HCT116 (cell line): ENCODE measurements at places on chromosomes 5 and 9. TPM values are rescaled to one million over a fixed set of nuclear protein-coding genes. Genes with fewer than 3 reads are reported as not detected.

GRCh38 chr5:135434591-135435466 lies 12.3 kb downstream of the DCANP1 start:
- DNase-seq = no peak

Gene C1QTNF2
- total RNA-seq = 0.15 TPM

Gene ELL2
- 29.8 TPM for total RNA-seq

DNA sequence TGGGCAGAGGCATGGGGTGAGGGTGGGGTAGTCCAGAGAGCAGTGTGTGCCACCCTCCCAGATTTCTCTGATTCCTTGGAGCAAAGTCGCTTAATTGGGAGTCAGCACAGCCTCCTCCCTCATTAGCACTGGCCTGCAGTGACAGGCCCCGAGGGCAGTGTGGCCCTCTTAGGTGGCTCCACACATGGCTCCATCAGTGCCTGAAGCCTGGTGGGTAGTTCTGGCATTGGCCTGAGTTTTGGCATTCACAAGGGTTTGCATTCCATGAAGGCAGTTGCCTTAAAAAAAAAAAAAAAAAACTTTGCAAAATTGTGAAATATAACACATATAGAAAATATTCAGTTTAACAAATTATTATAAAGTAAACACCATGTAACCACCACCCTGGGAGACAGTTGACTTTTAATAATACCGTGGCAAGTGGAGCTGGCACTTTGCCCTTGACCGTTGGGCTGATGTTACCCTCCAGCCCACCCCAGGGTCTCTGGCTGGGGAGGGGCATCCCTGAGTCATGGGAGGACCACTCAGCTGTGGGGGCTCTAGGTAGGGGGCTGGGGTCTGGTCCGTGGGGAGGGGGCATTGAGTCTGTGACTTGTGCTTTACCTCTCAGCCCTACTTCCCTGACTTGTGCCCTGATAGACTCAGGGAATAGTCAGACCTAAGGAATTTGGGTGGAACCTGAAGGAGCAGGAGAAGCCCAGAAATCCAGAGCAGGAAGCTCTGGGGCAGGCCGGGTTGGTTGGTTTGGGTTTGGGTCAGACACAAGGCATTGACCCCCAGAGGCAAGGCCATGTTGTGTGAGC lies 51.3 kb upstream of the PITX1 start:
- peak; percentile 6 for DNase-seq

DNA sequence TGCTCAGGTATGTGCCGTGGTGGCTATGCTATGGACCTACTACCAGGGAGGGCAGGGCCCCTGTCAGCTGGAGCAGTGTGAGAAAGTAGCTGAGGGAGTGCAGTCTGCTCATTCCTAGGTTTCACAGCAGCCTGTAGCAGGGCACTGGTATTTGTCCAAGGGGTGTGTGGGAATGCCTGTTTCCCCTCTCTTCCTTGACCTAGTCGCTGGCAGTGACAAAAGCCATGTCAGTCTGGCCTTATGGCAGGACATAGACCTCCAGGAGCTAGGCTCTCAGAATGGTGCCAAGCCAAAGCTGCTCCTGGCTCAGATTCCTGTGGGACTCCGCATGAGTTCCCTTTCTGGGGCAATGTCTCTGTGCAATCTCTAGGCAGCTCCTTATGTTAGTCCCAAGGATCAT lies 253.9 kb upstream of the TYRP1 start:
- no peak for DNase-seq

DNA sequence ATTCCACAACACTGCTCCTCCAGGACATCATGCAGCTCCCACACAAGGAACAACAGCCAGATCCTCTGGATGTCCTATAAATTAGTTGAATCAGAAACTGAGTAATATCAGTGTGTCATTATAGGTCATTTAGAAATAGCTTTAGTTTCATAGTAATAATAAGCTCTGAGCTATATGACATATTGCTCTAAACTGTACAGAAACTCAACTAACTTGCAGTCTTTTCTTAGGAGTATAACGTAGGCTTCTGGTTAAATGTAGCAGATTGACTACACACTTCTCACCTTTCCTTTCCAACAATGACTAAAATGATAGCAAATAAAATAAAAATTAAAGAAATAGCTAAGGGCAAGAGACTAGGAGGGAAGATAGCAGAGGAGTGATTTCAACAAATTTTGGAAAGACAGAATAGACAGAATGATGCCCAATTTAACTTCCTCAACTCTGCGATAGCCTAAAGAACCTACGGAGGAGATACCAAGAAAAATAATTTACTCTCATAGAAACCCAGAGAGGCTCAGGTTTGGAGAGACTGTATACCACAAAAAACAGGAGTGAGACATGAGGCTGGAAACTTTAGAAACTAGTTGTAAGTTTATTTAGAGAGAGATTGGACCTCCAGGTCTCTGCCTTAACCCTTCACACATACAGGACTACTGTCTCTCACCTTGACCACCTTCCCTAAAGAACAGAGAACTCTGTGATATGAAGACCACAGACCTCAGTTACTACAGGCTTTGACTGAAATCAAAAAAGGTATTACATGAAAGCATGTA lies 193.7 kb downstream of the TSSK1B start:
- no peak for DNase-seq

DNA sequence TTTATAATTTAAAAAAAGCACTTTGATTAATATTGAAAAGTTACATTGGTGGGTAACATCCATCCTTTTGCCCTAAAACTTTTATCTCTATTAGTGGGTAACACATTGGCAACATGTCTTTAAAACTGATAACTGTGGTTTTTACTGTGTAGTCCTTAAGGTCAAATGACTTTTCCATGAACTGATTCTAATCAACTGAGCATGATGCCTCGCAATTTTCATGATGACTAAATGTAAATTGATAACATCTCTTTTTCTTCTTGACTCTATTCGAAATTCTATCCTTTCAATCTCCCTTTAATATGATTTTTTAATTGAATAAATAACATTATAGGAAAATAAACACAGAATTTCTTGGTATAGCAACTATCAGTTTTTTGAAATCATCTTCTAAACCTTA lies 6.3 kb upstream of the IL5 start:
- no peak for DNase-seq

Gene ZBED3
- 12.7 TPM for total RNA-seq

DNA sequence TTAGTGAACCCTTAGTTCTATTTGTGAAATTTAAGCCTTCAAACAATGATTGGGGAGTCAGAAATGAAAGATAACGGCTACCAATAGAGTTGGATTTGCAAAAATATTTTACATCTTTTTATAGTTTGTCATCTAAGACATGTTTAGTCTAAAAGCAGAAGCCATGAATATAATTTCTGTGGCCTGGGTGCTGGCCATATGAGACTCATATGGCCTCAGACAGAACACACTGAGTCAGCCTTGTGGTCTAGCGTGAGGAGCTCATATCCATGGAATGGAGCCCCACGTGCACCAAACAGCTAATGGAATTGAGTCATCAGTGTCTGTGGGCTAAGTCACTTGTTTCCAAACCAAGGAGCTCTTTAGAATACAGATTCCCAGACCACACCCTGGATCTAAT lies 240.7 kb upstream of the NREP start:
- DNase-seq = peak; percentile 13

DNA sequence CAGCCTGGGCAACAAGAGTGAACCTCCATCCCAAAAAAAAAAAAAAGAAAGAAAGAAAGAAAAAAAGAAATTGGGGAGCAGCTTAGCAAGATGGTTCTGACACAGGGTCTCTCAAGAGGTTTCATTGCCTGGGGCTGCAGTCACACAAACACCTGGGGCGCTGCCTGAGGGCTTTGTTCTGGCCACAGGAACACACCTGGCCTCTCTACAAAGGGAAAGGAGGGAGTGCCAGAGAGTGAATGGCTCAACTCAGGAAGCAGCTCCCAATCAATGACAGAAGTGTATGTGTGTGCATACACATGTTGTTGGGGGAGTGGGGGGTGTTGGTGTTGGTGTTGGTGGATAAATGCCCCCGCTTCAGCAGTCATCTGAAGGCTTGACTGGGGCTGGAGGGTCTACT lies 32.4 kb upstream of the CTNNA1 start:
- no peak for DNase-seq

- no peak for DNase-seq
Observed at GRCh38 chr5:113057557-113057984, 81.0 kb downstream of the DCP2 start.

- no peak for DNase-seq
Observed at GRCh38 chr9:125997196-125997823, 250.1 kb downstream of the PBX3 start.

Gene TAS2R1
- not detected for total RNA-seq

Gene FAM169A
- total RNA-seq = 23.2 TPM

GRCh38 chr9:79155308-79155707 lies 416.5 kb upstream of the TLE4 start:
- DNase-seq = no peak

Gene LRRC70
- total RNA-seq = 0.37 TPM

GRCh38 chr9:136978073-136978864 lies 965 bp downstream of the PTGDS start:
- no peak for DNase-seq

- DNase-seq = no peak
Observed at GRCh38 chr9:17963498-17963897, 384.6 kb downstream of the SH3GL2 start.

Gene GARIN3
- total RNA-seq = not detected

GRCh38 chr5:1486271-1486670 lies 37.5 kb downstream of the LPCAT1 start:
- DNase-seq = no peak

GRCh38 chr5:74685979-74686631 lies 1.1 kb downstream of the HEXB start:
- no peak for DNase-seq

- DNase-seq = no peak
Observed at GRCh38 chr5:65307088-65307487, 174.6 kb downstream of the ADAMTS6 start.

Gene BARHL1
- not detected for total RNA-seq

Gene TLX3
- 4.6 TPM for total RNA-seq

DNA sequence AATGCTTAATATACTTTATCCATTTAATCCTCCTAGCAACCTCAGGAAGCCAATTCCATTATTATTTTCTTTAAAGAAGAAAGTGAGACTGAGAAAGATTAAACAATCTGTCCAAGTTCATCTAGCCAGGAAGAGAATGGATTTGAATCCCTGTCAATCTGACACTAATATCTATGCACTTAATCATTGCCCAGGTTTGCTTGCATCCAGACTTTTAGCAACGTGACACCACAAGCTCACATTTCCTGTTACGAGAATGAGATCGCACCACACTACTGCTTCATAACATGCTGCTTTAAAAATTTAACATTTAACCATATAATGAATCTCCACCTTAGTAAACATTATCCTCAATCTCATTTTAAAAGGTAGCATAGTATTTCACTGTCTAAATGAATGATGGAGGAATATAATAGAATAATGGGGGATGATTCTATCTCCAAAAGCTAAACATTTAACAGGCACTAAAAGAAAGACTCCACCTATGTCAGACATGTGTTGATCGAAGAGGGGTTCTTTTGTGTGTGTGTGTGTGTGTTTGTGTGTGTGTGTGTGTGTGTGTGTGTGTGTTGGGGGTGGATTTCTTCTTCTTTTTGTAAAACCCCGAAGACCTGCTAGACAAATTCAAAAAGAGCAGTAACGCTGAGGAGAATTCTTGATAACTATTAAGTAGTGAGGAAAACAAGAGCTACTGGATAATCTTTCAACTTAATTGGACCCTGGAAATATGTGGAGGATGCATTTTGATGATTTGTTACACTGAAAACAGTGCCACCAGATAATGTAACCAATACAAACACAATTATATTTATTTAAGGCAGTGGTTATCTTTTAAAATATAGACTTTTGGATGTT lies 138.7 kb upstream of the NR3C1 start:
- no peak for DNase-seq

Gene CEL
- total RNA-seq = 6.9 TPM

- peak; percentile 16 for DNase-seq
Observed at GRCh38 chr5:95892784-95893354, 68.8 kb downstream of the ELL2 start.

Gene SLC36A3
- total RNA-seq = not detected

GRCh38 chr9:37939575-37940095 lies 35.7 kb upstream of the SLC25A51 start:
- DNase-seq = no peak

DNA sequence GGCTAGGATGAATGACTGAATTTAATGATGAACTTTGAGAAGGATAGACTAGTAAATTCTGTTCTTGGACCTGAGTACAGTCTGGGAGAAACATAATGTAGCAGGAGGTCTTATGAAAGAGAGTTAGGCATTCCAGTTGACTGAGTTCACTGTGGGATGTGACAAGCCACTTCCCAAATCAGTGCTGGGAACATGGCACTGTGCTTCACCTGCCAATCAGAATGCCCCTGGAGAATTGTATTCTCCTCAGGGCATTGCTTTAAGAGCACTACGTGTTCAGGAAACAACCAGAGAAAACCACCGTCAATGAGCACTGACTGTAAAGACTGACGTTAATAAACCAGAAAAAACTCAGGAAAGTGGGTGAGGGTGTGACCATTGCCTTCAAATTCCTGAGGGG lies 1.2 kb downstream of the CCDC107 start:
- no peak for DNase-seq

GRCh38 chr5:61438298-61438970 lies 106.4 kb downstream of the ZSWIM6 start:
- no peak for DNase-seq

Gene PCDHGA5
- total RNA-seq = 0.05 TPM

Gene DMRT2
- total RNA-seq = 0.17 TPM

DNA sequence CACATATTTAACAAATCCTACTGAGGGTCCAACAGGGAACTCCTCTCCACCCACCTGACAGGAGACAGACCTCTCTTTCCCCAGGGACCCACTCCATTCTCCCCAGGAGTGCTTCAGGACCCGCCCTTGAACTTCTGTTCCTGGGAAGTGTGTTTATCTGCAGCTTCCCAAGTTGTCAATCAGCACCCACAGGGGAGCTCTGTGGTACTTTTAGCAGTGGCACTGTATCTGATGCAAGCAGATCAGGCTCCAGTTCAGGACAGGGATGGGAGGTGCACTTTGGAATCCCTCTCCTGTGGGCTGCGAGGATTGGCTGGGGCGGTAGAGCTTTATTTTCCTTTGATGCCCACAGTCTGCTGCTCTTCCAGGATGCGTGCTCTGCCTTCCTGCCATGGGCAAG lies 8.7 kb downstream of the GALNT10 start:
- no peak for DNase-seq
